ENCODE measurements at places on chromosomes 16 and 17.

- DNase-seq, result no peak
Observed at GRCh38 chr17:60920107-60920506, 242.5 kb downstream of the BCAS3 start.

GRCh38 chr16:85809645-85810044 lies 10.2 kb downstream of the COX4I1 start:
- DNase-seq, result no peak

- no peak for DNase-seq
Observed at GRCh38 chr17:78365561-78366108, 5.8 kb upstream of the SOCS3 start.

DNA sequence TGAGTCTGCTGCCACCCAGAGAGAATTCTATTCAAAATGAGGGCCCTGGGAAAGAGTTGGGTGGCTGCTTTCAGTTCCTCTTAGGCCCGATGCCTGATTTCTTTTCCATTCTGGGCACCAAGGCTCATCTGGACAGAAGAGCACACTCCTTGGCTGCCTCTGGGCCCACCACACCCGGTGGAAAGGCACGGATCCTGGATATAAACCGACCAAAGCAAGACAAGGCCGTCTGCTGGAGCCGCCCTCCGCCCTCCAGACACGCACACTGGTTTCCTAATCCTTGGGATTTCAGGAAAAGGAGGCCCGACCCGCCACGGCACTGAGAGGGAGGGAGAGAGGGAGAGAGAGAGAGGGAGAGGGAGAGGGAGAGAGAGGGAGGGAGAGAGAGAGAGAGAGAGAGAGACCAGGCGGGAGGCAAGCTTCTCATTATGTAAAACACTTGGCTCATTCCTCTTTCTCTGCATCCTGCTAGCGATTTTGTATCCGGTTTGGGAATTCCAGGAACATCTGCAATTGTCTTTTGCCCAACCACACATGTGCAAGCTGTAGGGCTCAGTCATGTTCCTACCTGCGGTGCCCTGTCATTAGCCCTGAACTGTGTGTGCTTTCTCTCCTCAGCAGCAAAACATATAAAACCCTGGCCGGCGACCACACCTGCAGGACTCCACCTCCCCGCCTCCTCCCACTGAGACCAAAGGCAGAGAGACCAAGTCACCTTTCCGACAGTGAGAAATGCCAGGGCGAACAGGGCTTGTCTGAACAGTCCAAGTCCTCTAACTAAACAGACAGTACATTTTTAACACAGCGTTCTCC lies 347.2 kb downstream of the SOX9 start:
- no peak for DNase-seq

- no peak for DNase-seq
Observed at GRCh38 chr16:89361751-89362539, 128.4 kb downstream of the ANKRD11 start.

GRCh38 chr17:55266051-55266957 lies 1.5 kb downstream of the HLF start:
- DNase-seq, result peak; percentile 11

DNA sequence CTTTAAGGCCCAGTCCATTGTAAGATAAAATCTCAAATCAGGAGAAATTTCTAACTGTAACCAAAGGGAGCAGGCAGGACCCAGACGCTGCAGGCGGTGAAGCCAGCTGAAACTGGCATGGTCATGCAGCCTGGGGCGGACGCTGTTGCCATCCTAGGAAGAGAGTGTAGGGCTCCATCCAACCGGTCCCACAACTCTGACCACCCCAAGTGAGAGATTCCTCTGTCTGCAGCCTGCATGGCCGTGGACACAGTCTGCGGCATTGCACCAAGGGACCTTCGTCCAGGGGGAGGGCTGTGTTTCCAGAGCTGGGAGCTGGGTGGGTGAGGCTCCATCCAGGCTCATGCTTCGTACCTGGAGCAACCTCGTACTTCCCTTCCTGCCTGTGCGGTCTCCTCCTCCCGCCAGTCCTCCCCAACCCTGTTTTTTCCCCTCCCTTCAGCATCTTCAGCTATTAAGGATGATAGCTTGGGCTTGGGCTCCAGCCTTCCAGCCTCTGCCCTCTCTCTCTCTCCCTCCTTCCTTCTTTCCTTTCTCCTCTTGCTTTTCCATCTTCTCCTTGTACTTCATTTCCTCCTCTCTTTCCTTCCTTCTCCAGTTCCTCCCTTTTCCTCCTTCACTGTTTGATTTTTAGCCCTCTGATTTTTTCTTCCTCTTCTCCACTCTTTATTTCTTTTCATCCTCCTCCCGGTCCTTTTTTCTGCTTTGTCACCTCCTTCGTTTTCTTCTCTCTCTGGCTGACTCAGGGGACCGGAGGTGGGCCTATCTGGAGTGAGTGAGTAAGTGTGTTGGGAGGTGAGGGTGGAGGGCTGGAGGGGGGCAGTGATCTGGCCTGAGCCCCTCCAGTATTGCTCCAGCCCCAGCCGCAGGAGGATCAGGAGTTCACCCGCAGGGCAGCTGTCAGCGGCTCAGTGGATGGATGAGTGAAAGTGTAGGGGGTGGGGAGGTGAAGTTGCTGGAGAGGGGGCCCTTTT lies 17.0 kb upstream of the LHX1 start:
- no peak for DNase-seq

DNA sequence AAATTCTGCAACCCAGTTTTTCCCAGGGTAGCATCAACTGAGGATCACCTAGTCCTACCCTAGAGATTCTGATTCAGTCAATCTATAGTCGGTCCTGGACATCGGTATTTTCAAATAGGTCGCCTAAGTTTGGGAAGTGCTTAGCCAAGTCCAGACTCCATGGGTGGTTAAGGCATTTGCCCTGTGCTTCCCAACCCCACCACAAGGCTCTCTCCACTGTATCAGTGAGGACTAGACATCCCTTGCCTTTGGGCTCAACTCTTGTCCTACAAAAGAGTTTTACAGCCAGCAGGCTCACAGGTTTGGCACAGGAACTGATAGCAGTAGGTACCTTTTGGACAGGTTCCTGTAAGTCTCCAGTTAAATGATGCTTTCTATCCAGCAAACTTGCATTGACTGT lies 13.8 kb downstream of the HYDIN start:
- no peak for DNase-seq

DNA sequence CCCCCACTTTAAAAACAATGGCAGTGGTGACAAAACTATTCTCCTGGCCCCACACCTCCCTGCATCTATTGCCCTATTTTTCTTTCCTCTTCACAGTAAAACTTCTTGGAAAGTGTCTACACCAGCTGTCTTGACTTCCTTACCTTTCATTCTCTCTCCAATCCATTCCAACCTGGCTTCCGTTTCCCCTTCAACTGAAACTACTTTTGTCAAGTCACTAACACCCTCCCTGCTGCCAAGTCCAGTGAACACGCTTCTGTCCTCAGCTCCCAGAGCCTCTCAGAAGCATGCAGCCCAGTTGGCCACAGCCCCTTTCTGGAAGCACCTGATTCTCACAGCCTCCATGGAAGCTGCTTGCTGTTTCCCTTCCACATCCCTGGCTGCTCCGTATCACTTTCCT lies 4.0 kb upstream of the SCN4A start:
- DNase-seq, result no peak

GRCh38 chr17:13698832-13699231 lies 97.1 kb upstream of the HS3ST3A1 start:
- DNase-seq, result peak; percentile 1

All from CD4-positive, alpha-beta T cell treated with Interleukin-21 for 1 hour (primary cell).